Right cardiac atrium (tissue), 5 donors: ENCODE measurements at places on chromosomes 6 and 20.

DNA sequence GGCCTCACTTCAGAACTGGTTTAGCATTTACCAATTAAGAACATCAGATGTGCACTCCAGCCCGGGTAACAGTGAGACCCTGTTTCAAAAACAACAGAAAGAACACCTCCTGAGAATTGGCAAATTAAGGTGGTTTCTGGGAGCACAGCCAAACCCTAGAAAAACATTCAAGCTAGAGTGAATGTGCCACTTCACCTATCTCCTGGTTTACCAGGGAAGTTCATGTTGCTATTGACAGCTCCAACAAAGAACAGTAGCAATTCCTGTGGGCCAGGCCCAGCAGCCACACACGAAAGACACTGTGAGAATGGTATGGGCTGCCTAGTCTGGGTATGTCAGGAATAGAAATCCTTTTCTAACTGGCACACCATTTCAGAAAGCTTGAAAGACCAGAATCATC, 4.9 kb downstream of the POLR1C start:
- DNase-seq = no peak

DNA sequence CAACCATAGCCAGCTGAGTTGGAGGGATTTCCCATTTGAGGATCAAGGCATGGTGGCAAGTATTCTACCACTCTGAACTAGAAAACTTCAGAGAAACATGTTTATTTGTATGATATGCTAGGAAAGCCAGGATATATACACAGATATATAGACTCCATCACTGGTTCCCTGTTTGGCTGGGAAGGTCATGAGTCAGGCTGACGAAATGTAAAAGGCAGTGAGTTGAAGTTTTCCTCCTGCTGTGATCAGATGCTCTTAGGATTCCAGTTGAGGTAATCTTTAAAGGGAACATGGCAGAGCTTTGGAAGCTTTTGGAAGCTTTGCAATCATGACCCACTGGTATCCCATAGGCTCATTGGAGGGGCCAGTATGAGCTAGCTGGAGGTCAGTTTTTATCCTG, 1369.1 kb downstream of the EPHA7 start:
- no peak for DNase-seq

GRCh38 chr6:71498638-71499037, 210.0 kb downstream of the OGFRL1 start:
- DNase-seq = no peak

- no peak for DNase-seq
These were observed 45.9 kb downstream of the PSMG4 start for GRCh38 chr6:3304500-3305215.

- no peak for DNase-seq
These were observed 48.6 kb downstream of the TMEM170B start for GRCh38 chr6:11586117-11586516.

DNA sequence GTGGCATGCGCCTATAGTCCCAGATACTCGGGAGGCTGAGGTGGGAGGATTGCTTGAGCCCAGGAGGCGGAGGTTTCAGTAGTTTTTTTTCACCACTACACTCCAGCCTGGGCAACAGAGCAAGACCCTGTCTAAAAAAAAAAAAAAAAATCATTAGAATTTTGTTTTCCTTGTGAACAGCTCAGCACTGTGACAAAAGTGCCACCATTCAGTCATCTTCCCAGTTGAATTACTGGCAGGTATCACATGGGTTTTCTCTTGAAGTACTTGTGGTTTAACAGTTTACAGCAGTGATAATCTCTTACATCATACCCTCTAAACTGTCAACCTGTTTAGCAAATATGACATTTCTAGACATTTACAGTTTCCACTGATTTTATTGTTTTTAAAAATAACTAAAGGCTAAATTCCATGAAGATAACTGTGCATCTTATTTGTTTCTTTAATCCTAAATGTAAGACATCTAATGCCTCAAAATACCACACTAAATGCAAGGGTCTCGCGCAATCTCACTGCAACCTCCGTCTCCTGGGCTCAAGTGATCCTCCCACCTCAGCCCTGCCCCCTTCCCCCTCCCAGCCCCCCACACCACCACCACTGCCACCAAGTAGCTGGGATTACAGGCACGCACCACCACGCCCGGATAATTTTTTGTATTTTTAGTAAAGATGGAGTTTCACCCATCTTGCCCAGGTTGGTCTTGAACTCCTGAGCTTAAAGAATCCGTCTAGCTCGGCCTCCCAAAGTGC, 7.0 kb downstream of the TRPC4AP start:
- no peak for DNase-seq
